ENCODE measurements at places on chromosomes 7 and 10. TPM values are rescaled to one million over a fixed set of nuclear protein-coding genes. Genes with fewer than 3 reads are reported as not detected.

GRCh38 chr7:132410385-132410784 is 165.9 kb downstream of the PLXNA4 start:
- no peak for DNase-seq

GRCh38 chr7:1690359-1690958 is 20.4 kb downstream of the ELFN1 start:
- no peak for DNase-seq

- no peak for DNase-seq
Observed at GRCh38 chr7:104206841-104207240, 972 bp downstream of the ORC5 start.

DNA sequence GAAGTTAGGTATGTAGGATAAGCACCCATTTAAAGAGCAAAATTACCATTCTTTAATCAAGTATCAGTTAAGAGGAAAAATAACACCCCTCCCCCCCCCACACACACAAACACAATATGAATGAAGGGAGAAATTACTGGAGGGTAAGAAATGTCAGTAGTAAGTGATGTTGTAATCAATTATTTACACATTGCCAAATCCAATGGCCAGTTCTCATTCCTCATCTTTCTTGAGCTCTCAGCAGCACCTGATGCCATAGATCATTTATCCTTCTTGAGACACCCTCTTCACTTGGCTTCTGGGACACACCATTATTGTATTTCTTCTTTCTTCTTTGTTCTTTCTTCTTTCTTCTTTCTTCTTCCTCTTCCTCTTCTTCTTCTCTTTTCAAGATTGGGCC is 33.7 kb upstream of the FAM3C start:
- no peak for DNase-seq

DNA sequence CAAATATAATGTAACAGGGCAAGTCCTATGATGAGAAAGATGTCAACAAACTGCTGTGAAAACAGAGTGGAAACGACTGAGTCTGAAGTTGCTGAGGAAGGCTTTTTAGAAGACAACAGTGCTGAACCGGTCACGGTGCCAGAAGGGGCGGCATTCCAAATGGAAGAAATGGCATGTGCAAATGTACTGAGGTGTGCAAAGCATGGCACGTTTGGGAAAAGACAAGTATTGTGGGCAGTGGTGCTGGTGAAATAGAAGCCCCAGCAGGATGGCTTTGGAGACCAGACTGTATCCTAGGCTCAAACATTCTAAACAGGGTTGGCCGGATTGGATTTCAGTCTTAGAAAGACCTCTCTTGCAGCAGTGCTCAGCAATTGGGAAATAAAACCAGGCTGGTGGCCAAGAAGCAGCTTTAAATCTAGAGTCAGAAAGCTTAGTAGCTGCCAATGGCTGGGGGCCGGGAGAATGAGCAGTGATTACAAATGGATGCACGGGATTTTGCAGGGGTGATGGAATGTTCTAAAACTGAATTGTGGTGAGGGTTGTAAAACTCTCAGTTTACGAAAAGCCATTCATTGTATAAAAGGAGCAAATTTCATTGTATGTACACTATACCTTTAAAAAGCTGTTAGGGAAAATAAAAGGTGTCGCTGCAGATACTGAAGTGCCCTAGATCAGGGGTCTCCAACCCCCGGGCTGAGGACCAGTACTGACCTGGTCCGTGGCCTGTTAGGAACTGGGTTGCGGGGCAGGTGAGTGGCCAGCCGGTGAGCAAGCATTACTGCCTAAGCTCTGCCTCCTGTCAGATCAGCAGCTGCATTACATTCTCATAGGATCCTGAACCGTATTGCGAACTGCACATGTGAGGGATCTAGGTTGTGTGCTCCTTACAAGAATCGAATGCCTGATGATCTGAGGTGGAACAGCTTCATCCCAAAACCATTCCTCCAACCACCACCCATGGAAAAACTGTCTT is 141.6 kb downstream of the HIBADH start:
- DNase-seq = no peak

The UFSP1 gene
- total RNA-seq = 5.3 TPM

- no peak for DNase-seq
Observed at GRCh38 chr7:149833495-149834130, 4.6 kb upstream of the ZNF862 start.

DNA sequence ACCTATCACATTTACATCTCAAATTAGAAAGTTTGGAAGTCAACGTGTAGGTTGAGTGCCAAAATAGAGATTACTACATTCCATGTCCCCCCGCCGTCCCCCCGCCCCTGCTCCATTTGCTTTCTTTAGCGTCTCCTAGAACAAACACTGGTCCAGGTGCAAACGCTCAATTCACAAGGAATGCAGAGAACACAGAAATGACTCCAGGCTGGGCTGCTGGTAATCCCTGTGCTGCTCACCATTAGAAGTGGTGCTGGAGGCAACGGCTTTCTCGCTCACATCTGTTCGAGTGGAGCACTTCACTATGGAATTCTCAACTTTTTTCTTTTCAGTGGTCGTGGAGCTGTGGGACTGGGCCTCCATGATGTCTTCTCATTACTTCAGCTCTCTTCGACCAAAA is 14.1 kb downstream of the GLI3 start:
- DNase-seq = no peak

DNA sequence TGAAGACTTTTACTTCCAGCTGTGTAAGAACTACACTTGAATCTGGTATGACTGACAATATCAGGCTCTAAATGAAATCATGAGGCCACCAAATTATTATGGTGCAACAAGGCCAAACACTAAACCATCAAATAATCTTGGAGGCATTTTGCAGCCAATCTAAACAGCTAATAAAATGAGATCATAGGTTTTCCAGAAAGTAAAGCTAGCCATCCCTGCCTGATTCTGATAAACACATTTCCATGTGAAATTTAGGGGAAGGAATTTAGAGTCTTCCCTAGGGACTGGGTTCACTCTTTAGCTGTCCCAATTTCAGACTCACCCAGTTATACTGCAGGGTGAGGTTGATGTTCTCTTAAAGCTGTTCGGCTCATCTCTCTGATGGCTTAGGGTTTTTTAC is 190.3 kb upstream of the TMEM196 start:
- DNase-seq = no peak

DNA sequence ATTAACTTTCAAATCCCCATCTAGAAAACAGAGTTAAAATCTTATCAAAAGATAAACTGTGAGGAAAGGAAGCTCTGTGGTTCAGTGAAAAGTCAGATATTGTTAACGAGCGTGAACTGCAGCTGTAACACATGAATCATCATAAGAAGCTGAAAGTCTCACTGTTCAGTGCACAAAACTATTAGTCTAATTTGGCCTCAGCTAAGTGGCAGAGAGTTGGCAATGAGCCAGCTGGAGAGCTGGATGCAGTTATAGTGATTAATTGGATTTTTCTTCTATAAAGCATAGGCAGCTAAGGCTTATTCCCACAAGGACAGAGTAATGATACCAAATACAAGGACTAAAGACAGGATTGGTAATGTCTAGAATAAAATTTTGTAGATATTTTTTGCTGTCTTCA is 101.1 kb upstream of the ABCB5 start:
- DNase-seq = no peak

The SPDYE5 gene
- not detected for total RNA-seq

DNA sequence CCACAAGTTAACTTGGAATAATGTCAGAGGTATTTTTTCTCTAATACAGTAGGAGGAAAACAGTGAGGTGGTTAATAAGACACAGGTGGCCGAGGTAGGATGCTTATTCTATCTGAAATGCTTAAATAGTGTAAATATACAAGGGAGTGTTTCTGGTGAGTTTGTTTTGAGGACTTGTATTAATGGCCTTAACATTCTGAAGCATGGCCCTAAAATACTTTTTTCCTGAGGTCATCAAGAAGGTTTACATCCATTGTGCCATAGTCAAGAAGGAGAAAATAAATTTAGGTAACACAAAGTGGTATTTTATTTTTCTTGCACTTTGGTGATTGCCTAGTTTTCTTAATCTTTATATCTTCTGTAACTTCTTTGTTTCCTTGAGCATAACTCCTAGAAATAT is 18.8 kb downstream of the GNAI1 start:
- no peak for DNase-seq

- DNase-seq = no peak
Observed at GRCh38 chr10:102665904-102666509, 21.7 kb downstream of the TRIM8 start.

The TBXAS1 gene
- total RNA-seq = 1.6 TPM

DNA sequence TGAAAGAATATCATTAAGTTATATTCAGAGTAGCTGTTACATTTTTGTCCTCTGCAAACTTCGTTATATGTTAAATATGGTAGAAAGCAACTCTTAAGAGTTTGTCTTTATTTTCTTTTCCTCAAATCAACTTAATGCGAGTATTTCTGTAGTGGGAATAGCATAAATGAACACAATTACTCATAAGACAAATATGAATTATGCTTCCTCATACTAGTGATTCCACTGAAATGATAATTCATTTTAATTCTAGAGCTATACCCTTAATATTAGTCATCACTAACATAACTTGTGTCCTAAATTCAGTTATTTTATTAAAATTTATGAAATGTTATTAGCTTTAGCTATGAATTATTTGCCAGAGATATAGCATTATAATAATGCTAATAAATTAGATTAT is 820.6 kb upstream of the KCND2 start:
- no peak for DNase-seq

The ACBD7 gene
- 9.7 TPM for total RNA-seq

DNA sequence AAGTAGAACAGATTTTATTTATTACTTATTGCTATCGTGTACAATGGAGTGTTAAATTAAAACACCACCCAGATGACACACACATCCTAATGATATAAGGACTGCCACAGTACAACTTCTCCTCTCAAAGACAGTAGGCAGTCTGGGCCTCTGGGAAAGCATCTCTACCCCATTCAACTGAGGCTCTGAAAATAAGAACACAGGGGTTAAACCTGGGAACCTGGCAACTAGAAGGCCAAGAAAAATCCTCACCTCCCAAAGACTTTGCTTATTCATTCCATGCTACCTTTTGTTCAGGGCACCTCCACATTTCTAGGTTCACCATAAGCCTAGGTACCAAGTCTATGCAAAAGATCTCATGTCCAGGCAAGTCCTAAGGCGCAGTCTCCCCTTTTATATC is 125.4 kb upstream of the FEZF1 start:
- DNase-seq = no peak
